ENCODE measurements at places on chromosomes 5 and 9.

DNA sequence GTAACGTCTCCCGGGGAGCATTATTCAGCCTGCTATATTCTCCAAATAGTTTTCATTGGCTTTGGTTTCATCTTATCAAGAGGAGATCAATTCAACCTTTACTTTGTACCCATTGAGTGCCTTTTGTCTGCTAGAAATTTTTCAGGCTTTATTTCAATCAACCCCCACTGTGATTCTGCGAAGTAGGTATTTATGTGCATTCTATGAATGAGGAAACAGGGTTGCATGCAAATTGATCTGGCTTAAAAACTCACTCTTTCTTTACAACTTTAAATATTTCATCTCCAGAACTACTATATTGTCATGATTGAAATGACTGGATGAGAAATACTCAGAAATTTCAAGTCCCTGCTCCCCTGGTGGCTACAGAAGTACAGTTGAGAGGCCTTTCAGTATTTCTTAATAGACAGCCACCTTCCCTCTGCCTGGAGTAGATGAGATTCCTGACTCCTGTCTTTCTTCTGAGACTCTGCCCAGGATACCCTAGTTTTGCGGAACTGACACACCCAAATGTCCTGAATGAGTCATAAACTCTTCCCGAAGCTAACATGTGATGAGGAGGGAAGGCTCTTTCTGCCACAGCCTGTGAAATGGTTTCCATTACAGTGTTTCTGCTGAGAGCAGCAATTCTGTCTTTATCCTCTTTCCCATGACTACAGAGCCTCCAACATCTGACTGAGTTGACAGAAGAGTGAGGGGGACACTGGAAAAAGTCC is 52.6 kb upstream of the TNC start:
- DNase-seq = no peak

- no peak for DNase-seq
Observed at GRCh38 chr9:121838746-121839669, 187.6 kb downstream of the DAB2IP start.

DNA sequence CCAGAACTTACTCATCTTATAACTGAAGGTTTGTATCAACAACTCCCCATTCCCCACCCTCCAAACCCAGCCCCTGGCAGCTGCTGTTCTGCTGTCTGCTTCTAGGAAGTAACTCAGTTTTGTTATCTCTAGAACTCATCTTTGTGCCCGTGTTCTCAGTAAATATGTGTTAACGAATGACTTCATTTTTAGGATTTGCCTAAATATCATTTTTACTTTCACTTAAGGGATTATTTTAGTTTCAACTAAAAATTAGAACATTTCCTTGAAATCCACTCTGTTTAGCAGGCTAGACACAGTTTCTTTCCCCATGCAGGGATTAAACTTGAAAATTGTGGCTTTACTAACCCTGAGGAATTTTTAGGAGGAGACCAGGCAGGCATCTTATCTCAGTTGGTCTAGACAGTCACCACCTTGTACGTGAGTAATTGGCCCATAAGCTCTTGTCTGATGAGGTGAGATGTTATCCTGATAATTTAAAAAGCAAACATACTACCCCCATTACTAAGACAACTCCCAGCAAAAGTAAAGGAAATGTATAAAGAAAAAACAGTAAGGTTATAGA is 68.2 kb upstream of the TNFAIP8 start:
- no peak for DNase-seq

GRCh38 chr5:180090098-180090768 is 18.7 kb upstream of the RNF130 start:
- peak; percentile 68 for DNase-seq

- DNase-seq = no peak
Observed at GRCh38 chr5:90161414-90161813, 248.1 kb downstream of the CETN3 start.

DNA sequence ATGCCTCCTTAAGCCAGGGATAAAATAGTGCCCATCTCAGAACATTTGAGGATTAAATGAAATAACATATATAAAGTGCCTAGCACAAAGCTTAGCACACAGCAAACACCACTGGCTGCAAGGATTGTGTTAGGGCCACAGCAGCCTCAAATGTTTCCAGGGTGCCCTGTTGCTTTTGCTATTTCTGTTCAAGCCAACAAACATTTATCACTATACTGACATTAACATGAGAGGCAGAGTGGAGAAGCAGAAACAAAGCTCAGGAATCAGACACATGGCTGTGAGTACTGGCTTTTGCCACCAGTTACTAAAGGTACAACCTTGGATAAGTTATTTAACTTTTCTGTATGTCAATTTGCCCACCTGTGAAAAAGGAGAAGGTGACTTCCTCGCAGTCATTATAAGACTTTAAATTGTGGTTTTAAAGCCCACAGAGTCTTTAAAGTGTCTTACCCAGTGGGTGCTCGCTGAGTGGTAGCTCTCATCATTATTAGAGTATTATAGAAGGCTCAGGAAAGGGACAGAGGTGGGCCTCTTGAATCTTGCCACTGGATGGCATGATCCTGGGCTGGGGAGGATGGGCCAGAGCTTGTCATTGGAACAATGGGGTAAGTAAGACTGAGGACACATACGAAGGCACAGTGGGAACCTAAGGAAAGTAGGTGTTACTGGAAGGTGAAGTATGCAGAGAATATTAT is 98.2 kb downstream of the MARCHF3 start:
- DNase-seq = no peak

DNA sequence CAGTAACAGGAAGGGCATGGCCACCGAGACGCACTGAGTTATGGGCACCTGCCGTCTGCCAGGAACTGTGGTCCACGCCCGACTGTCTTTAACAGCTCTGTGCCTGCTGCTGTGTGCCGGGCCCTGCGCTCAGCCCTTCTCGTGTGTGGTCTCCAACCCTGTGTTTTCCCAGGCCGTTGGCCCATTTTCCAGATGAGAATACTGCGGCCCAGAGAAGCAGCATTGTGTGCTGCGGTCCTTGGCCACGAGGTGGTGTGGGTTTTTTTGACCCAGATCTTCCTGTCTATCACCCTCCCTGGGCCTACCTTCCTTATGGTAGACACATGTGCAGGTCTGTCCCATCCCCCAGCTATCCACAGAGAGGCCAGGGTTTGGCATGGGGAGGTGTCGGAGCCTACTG is 47.0 kb downstream of the RXRA start:
- DNase-seq = no peak

GRCh38 chr9:134551644-134552348 is 89.8 kb upstream of the COL5A1 start:
- DNase-seq = no peak

DNA sequence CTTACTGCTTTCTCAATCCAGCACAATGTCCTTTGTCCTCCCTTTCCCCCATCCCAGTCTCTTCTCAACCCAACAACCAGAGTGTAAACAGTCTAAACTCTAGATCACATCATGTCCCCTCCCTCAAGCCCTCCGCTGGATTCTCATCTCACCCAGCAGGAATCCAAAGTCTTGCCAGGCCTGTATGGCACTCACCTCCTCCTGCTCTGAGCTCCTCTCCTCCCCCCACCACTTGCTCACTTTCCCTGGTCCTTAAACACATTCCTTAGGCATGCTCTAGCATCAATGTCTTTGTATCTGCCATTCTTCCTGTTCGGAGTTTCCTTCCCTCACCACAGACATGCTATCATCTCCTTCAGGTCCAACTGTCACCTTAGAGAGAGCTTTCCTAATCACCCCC is 78.8 kb downstream of the NIPSNAP3B start:
- no peak for DNase-seq

- no peak for DNase-seq
Observed at GRCh38 chr9:82148426-82148810, 159.8 kb downstream of the SPATA31D1 start.

GRCh38 chr5:173201636-173202265 is 33.3 kb downstream of the NKX2-5 start:
- DNase-seq = no peak

DNA sequence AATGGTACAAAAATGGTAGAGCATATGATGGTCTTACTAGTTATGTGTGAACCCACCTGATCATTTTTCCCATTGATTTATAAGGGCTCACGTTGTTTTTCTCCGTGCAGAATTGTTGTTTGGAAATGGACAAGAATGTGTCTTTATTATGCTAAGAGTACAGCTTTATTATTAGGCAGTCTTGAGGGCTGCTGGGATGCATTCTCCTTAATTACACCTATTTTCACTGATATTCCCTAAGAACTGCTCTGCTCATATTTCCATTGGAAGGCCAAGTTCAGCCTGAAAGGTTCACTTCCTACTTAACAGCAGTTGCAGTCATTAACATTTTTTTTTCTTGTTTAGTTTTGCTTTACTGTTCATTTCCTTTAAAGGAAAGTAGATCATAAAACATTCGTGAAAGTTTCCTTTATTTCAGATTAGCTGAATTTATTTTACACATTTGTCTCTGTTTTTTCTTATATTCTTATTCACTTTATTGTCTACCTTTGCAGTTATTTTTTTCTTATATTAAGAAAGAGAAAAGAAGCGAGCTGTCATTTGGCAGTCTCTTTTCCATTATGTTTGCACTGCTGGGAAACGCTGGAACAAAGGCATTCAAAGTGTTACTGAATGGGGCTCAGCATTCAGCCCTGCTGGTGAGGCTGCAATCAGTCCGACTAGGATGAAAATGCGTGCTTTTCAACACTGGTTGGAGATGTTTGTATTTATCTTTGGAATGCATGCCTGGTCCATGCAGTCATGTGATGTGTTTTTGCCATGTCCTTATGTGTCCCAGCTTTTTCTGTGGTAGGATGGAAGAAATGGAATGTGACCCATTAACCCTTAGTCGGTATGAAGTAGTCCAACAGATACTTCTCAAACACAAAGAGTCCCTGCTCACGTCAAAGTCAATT is 602.7 kb upstream of the ZNF608 start:
- no peak for DNase-seq

GRCh38 chr9:135525241-135526088 is 4.2 kb downstream of the LCN1 start:
- DNase-seq = no peak
